ENCODE measurements at places on chromosomes 6 and 20.

GRCh38 chr6:12037798-12038197 lies 25.7 kb downstream of the HIVEP1 start:
- DNase-seq: no peak

GRCh38 chr6:134374491-134375219 lies 56.7 kb upstream of the SGK1 start:
- no peak for DNase-seq

DNA sequence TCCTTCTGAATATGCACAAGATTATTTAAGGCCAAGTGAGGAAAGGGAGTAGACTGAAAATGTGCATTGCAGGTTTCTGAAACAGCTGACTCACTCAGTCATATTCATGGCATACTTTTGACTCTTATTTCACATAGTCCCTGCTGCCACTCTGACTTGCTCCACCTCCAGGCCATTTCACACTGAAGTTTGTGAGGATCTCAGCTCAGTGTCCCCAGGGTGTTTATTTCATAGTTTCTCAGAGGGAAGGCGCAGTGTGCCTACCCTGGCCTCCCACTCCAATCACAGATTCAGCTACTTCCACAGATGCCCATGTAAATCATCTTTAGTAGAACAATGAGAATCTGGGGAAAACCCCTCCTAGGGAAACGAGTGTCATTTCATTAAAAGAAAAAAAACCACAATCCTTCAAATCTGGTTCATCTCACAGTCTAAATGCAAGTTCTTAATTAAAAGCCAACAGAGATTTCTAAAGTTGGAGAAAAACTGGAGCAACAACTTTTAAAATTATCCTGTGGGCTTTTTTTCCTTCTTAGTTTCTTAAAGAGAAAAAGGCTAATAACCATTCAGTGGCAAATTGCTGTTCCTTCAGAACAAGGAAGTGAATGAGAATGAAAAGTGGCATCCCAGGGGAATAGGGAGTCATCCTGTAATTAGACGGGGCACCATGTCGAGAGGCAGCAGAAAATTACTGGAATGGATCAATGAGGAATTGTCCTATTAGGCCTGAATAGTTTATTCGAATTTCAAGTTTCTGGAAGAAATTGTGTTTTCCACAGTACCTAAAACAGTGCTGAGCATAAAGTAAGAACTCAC lies 133.6 kb downstream of the TFAP2B start:
- no peak for DNase-seq

DNA sequence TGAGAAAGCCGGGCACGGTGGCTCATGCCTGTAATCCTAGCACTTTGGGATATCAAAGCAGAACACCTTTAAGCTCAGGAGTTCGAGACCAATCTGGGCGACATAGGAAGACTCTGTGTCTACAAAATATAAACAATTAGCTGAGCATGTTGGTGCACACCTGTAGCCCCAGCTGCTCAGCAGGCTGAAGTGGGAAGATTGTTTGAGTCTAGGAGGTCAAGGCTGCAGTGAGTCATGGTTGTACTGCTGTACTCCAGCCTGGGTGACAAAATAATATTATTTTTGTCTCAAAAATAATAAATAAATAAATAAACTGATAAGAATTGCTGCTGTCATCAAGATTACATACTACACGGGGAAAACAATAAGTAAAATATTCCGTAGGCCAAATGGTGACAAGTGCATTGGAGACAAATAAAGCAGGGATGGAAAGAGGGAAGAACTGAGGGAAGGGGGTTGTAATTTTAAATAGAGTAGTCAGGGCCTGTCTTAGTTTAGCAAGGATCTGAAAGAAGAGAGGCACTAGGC lies 14.0 kb upstream of the TOP1 start:
- DNase-seq: no peak

- no peak for DNase-seq
Observed at GRCh38 chr6:16730738-16731477, 30.4 kb downstream of the ATXN1 start.

DNA sequence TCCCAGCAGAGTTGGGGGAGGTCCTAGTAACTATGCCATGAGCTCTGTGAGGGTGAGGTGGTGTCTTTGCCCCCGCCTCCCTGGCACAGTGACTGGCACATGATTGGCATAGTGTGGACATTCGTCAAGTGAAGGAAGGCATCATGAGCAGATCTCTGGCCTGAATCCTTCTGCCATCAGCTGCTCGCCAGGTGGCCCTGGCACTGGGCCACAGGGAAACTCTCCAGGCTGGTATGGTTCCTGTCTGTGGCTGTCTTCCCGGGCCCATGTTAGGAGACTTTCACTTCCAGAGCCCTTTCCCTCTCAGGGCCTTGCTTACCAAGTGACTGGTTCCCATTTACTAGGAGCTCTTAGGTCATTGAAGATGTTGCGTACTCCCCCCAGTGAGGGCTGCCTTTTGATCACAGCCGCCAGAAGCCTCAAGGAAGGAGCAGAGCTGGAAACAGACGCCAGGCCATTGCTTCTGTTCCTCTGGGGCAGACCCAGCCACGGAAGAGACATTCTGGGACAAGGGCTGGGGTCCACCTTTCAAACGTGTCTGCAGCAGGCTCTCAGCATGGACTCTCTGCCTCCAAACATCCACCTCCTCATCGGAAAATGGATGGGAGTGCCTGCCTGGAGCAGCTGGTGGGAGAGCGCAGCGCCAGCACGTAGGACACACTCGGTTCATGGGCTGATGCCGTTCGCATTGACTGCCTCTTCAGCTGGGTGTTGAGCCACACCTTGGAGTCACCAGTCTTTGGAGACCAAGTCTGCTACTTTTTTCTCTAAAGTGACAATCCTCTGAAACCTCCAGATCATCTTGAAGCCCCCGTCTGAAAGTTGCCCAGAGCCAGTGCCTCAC lies 67.2 kb downstream of the PTPN1 start:
- DNase-seq: no peak

- peak; percentile 22 for DNase-seq
Observed at GRCh38 chr20:6768228-6769140, 998 bp downstream of the BMP2 start.

DNA sequence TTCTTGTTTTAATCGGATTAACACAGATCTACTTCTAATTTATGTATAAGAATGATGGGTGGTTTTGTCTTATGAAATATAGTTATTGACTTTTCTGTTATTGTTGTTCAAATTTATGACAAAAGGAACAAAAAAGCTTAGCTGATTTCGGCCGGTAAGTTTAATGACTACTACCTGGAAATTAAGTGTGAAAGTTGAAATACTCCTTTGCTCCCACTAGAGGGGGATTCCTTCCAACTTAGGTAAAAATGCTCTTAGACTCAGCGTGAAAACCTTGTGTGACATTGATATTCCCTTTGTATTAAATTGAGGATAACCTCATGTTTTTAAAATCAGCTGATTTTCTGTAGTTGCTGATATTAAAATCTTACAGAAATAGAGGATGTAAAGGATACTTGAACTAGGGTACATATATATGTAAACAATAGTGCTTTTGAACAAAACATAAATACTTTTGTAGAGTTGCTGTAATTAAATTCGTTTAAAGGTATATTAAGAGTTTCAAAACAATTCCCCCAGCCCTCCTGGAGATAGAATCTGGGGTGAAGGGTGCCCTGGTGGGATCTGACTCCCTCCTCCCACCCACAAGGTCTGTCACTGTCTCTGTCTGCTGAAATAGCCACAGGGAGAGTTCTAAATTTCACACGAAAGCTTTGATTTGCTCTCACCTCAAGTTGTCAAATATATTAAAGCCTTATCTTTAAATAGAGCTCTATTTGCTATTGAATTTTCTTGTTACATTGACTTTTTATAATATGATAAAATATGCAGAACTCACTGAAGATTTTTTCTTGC lies 257.5 kb downstream of the ARID1B start:
- peak; percentile 44 for DNase-seq

DNA sequence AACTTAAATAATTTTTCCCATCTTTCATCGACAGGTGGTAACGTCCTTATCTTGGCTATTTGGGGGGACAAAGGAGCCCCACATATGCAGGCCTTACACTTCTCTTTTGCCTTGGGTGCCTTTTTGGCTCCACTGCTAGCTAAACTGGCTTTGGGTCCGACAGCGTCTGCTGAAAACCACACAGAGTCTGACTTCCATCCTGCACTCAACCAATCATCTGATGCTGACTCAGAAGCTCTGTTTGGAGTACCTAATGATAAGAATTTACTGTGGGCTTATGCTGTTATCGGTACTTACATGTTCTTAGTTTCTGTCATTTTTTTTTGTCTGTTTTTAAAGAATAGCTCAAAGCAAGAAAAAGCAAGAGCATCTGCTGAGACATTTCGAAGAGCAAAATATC lies 178.5 kb downstream of the SLC16A10 start:
- no peak for DNase-seq

DNA sequence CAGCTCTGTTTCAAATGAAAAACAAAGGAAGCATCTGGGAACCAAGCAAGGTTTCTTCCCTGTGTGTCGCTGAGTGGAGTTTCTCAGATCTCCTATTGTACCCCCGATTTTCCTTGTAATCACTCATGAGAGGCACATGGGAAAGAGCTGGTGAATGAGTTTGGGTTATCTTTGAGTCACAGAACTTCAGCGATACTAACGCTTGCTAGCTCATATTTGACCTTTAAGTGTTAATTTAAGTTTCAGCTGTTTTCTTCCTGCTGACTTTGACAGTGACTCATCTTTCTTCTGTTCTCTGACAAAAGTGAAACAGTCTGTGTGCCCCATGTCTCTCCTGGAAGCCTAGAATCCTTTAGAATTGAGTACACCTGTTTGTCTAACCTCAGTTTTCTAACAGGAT lies 261.1 kb upstream of the RGS17 start:
- no peak for DNase-seq

GRCh38 chr20:22282696-22283095 lies 301.7 kb downstream of the FOXA2 start:
- DNase-seq: no peak

DNA sequence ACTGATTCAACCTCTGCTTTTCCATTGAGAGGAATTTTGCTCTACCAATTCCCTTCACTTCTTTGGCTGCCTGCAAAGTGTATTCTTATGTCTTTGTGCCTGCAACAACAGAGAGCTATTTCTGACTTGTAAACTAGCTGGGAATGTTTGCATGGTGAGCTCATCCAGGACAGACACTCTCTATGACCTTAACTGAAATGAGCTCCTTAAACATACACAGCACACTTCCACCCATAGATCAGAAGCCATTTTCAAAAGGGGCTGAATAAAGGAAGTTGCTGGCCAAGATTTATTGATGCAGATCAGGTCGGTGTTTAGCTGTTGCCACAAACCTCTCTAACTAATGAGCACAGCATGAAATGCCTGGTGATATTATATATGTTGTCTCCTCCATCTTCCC lies 377.7 kb downstream of the BTBD9 start:
- no peak for DNase-seq

DNA sequence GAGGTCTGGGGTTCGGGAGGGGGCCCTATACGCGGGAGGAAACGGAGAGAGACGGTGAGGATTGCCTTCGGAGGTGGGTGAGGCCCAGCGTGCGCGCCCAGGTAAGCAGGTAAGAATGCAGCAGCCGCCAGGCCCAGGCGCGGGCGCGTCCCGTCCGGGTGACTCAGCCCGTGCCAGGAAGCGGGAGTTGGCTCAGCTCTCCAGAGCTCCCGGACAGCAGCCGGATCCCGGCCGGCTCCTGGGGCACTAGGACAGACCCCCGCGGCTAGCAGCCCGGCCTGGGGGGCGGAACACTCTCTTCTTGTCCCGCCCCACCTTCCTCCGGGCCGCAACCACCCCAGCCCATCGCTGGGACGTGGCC lies 1.5 kb upstream of the MDFI start:
- DNase-seq: no peak

- no peak for DNase-seq
Observed at GRCh38 chr20:25066386-25066785, 8.4 kb upstream of the ACSS1 start.

GRCh38 chr6:72675396-72675795 lies 53.5 kb downstream of the KCNQ5 start:
- DNase-seq: no peak

DNA sequence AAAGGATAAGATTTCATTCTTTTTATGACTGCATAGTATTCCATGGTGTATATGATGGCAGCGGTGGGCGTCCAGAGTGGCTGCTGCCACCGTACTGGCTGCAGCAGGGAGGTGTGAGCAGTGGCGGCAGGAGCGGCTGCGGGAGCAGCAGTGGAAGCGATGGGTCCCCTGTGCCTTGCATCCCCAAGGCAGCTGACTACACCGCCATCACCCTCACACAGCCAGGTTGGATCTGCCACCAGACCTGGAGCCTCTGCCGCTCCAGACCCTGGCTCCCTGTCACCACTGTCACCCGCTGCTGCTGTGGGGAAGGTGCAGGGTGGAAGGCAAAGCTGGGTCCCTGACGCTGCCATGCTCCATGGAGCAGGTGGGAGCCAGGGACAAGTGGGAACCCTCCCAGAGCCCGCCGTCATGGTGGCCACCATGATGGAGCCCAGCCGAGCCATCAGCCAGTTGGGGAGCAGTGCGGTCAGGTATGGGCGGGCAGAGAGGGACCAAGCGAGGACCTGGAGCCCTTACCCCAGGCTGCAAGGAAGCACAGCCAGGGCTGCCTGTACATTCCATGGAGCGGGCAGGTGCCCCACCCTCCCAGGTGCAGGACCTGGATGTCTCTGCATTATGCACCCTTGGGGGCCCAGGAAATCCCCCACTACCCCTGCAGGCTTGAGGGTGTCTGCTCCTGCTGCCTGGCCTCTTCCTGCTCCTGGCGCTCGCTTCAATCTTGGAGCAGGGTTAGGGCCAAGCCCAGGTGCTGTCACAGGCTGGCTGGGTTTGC lies 226.1 kb downstream of the OTOR start:
- DNase-seq: no peak

- peak; percentile 27 for DNase-seq
Observed at GRCh38 chr6:108559884-108560462, 744 bp upstream of the FOXO3 start.

DNA sequence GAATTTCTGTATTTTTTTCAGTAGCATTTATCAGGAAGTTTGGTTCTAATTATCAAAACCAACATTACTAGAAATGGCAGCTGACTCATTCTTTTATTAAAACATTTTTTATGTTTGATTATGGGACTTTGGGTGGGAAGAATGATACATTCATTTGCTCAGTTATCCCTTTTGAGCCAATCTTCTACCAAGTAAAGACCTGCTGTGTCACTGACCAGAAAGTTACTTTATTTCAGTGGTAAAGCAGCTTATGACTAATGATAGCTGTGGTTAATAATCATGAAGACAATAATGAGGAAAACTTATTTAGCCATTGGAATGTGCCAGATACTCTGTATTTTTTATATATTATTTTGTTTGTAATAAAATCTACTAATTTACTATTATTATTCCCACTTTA lies 142.3 kb downstream of the FARS2 start:
- DNase-seq: no peak

DNA sequence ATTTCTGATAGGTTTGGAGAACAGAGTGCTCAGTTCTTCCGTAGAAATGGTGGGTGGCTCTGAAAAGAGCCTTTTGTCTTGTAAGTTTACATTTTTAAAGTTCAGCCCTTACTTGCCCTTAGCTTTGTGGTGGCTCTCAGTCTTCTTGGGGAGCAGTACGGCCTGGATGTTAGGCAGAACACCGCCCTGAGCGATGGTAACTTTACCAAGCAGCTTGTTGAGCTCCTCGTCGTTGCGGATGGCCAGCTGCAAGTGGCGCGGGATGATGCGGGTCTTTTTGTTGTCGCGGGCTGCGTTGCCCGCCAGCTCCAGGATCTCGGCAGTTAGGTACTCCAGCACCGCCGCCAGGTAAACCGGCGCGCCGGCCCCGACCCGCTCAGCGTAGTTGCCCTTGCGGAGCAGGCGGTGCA lies 19.5 kb downstream of the OR2B2 start:
- no peak for DNase-seq

Measured in GM13976 (cell line).